ENCODE measurements at places on chromosomes 2 and 18. TPM values are rescaled to one million over a fixed set of nuclear protein-coding genes. Genes with fewer than 3 reads are reported as not detected.

GRCh38 chr2:160565099-160565845 is 71.7 kb upstream of the RBMS1 start:
- no peak for DNase-seq
- H3K4me1 ChIP-seq: peaks cover 6% of the 10 kb centered on the region
- no peaks in the 10 kb centered on the region for H3K27me3 ChIP-seq

DNA sequence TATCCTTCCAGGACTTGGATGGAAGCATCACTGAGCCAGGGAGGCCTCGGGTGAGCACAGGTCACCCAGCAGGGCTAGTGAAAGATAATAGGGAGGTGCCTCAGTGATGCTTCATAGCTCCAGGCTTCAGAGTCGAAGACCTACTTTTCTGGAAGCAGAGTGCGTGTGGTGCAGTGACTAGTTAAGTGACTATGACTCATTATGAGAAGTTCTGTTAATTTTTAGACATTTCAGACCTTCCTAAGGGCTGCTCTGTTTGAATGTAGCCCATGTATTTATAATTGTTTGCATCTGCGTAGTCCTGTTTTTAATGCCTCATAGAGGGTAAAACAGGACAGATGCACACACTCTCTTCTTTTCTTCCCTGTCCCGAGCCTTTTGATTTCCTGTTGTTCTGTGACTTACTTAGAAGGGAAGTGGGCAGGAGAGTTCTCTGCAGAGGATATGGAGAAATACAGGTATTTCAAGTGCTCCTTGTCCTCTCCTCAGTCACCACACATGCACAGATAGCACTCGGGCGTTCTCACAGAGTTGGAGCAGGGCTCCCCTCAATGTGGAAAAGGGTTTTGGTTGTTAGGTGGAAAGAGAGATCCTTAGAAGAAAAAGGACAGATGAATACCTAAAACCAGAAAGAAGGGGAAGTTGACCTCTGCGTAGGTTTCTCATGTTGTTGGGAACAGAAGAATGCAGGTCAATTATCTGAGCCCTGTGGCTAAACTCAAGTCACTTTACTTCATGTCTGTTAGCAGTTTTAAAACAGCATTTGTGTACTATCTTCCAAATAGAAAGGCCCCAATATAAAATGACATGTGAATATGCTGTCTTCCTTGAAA is 34.7 kb downstream of the RALB start:
- no peak overlapping the region for H3K27ac ChIP-seq
- no peaks in the 10 kb centered on the region for H3K27me3 ChIP-seq
- H3K4me1 ChIP-seq: peaks cover 11% of the 10 kb centered on the region
- no peak for DNase-seq
- H3K4me3 ChIP-seq: no peak overlapping the region

DNA sequence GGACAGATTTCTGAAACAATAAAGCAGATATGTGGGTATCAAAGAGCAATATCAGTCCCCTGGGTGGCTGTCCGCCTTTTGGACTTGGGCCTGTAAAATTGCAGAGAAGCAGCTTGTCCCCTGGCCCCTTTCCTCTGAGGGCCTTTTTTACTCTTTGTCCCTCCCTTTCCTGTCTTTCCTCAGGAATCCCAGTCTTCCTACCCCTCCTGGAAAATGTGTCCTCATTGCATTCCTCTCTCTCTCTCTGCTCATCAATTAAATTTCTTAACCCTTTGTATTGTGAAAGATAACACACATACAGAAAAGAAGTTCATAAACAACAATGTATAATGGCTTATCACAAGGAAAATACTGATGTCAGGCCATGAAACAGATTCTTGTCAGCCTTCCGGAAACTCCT is 3.0 kb upstream of the GRB14 start:
- H3K4me1 ChIP-seq: peaks cover 2% of the 10 kb centered on the region
- no peak overlapping the region for H3K27ac ChIP-seq
- H3K27me3 ChIP-seq: peaks cover 23% of the 10 kb centered on the region
- H3K4me3 ChIP-seq: no peak overlapping the region
- peaks cover 2% of the 10 kb centered on the region for H3K36me3 ChIP-seq

DNA sequence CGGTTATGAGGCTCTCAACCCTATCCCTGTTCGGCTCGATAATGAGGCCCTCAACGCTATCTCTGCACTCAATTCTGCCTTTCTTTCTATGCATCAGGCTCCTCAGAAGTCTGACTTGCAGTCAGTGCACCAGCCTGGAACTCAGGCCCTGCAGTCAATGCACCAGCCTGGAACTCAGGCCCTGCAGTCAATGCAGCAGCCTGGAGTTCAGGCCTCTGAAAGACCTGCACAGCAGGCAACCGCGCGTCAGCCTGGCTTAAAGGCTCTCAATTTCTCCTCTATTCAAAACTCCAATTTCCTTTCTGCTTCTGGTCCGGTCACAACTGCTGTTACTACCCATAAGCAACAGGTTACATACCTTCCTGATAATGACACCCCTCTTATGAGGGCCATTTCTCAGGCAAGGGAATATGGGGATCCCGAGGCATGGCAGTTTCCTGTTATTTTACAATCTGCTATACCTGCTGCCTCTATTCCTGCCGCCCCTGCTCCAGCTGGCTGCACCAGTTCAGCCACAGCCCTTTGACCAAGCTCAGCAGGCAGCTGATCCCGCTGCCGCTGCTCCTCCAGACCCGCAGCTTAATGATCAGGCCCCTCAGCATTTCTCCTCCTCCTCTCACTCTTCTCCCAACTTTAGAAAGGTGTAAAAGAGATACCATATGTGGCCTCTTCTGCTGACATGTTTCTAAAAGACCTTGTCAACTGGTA is 933.6 kb upstream of the FANCL start:
- H3K4me1 ChIP-seq: no peaks in the 10 kb centered on the region
- no peak overlapping the region for H3K27ac ChIP-seq
- no peak for DNase-seq
- H3K4me3 ChIP-seq: no peak overlapping the region

DNA sequence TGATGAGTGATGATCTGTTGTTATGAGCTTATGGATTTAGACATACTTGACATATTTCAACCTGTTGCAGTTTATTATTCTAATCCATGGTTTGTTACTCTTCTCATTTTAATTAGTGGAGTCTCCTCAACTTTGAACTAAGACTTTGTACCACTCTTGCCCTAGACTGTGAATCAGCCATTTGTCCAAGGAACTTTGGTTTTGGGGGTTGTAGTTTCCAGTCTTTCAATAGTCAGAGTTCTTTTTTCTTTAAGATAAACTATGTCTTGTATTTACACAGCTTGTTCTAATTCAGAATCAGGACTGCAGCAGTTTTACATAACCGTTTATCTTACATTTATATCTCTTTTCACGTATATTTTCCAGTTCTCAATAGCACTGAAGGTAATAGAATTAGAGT is 133.6 kb downstream of the GULP1 start:
- H3K36me3 ChIP-seq: no peaks in the 10 kb centered on the region
- no peaks in the 10 kb centered on the region for H3K4me1 ChIP-seq
- H3K27me3 ChIP-seq: no peaks in the 10 kb centered on the region
- H3K4me3 ChIP-seq: no peak overlapping the region

DNA sequence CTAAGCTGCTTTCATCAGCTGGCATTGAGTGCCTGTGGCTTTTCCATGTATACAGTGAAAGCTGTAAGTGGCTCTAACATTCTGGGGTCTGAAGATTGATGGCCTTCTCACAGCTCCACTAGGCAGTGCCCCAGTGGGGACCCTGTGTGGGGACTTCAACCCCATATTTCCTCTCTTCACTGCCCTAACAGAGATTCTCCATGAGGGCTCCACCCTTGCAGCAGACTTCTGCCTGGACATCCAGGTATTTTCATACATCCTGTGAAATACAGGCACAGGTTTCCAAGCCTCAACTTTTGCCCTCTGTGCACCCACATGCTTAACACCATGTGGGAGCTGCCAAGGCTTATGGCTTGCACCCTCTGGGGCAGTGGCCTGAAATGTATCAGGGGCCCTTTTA is 188.2 kb upstream of the SYT4 start:
- H3K36me3 ChIP-seq: no peaks in the 10 kb centered on the region
- no peaks in the 10 kb centered on the region for H3K4me1 ChIP-seq
- DNase-seq: no peak

DNA sequence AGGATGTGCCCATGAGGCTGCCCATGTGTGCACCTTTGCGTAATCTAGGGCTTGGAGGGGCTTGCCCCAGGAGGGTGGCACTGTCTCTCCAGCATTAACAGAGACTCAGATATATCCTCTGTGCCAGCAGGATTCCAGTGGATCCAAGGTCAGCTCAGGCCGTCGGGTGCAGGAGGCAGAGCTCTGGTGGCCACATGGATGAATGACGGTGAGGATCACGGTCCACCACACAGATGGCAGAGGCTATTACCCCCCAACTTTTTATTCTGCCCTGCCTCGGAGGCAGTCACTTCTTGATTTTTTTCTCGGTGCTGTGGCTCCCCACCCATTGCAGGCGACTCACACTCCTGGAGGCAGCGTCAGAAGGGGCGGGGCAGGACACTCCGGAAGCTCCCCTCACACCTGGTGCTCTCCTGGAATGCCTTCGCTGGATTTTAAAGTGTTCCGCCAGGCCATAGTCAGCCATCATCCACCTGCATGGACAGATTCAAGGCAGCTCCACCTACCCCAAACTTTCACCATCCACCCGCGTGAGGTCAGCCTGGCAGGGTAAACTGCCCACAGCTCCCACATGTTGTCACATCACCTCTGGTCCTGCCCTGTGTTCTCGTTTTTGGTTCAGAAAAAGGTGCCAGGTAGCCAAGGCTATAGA is 602.9 kb upstream of the RAB6C start:
- H3K4me1 ChIP-seq: no peaks in the 10 kb centered on the region
- DNase-seq: no peak
- no peaks in the 10 kb centered on the region for H3K36me3 ChIP-seq
- H3K4me3 ChIP-seq: no peak overlapping the region
- peaks cover 2% of the 10 kb centered on the region for H3K27me3 ChIP-seq
- no peak overlapping the region for H3K27ac ChIP-seq

DNA sequence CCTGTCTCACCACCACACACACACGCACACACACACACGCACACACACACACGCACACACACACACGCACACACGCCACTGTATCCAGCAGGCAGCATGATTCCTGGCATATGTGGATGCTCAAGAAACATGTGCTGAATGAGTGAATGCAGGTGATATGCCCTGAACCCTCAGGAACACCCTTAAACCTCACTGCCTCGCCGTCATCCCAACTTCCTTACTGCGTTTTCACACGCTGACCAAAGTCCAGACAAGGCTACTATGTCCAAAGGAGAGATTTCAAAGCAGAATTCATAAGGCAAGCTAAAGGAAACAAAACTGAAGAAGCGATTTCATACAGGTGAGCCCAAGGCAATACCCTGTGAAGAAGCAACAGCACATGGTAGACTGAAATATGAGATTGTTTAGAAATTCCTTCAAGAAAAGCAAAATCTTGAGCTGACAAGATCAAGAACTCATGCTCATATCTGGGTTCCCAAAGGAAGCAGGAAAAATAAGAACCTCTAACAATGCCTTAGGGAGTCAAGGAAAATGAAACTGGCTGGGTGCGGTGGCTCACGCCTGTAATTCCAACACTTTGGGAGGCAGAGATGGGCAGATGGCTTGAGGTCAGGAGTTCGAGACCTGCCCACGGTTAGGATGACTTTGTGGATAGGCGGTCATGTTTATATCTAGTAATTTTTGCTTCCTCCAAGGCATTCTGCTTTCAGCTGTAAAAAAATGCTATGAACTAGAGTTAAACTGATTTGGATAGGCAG is 69.1 kb downstream of the TNFRSF11A start:
- no peak for DNase-seq
- no peaks in the 10 kb centered on the region for H3K36me3 ChIP-seq
- H3K4me1 ChIP-seq: peaks cover under 1% of the 10 kb centered on the region
- H3K4me3 ChIP-seq: no peak overlapping the region
- H3K27ac ChIP-seq: no peak overlapping the region

METAP1D gene
- total RNA-seq: 16.4 TPM

ARMC9 gene
- 1.7 TPM for total RNA-seq

PCARE gene
- not detected for total RNA-seq

PAX3 gene
- total RNA-seq: not detected

ASB18 gene
- total RNA-seq: not detected

MFSD2B gene
- total RNA-seq: not detected

CHRND gene
- not detected for total RNA-seq

DSG3 gene
- not detected for total RNA-seq

PDCD1 gene
- 0.23 TPM for total RNA-seq

Data from naive thymus-derived CD8-positive, alpha-beta T cell (primary cell).